ENCODE measurements at places on chromosomes 7 and 10.

GRCh38 chr7:40765639-40766038 is 630.8 kb downstream of the SUGCT start:
- no peak for DNase-seq

DNA sequence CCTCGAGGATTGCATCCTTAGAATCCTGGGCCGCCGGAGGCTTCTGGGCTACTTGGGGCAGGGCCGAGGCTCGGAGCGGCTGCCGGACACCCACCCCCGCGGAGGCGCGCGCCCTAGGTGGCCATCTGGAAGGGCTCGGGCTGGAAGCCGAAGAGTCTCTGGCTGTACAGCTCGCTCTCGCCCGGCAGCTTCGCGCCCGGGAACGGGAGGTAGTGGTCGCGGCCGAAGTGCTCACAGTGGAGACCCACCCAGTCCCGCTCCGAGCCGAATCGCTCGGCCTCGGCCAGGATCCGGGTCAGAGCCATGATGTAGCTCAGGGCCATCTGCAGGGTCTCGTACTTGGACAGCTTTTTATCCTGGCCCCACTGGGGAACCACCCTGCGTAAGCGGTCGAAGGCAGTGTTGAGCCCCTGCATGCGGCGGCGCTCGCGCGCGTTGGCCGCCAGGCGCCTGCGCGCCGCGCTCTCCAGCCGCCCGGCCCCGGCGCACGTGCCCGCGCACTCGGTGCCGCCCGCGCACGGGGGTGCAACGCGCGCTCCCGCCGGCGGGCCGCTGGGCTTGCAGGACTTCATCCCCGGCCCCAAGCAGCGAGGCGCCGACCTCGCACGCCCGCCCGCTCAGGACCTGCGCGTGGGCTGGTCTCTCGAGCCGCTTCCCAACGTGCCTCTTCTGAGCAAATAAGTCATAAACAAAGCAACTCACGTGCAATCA is 652 bp downstream of the ATOH7 start:
- no peak for DNase-seq

DNA sequence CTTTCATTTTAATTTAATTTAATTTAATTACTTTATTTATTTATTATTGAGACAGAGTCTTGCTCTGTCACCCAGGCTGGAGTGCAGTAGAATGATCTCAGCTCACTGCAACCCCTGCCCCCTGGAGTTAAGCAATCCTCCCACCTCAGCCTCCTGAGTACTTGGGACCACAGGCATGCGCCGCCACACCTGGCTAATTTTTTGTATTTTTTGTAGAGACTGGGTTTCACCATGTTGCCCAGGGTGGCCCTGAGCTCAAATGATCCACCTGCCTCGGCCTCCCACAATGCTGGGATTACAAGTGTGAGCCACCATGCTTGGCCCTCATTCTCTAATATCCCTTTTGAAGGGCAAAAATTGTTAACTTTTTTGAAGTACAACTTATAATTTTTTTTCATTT is 92.9 kb downstream of the XRCC2 start:
- DNase-seq: no peak

DNA sequence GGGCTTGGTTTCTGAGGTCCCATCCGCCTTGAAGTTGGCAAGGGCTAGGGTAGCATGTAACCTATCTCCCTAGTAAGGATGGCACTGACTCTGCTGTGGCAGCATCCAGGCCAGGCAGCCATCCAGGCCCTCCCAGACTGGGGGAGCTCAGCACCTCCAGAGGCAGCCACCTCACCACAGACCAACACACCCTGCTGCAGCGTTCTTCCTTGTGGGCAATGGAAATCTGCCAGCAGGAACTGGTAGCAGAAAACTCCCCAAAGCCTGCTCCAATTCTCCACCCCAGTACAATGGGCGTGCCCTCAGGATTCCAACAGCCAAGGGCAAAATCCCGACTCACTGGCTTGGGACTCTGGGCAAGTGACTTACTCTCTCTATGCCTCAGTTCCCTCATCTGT is 27.5 kb downstream of the DLG5 start:
- no peak for DNase-seq

DNA sequence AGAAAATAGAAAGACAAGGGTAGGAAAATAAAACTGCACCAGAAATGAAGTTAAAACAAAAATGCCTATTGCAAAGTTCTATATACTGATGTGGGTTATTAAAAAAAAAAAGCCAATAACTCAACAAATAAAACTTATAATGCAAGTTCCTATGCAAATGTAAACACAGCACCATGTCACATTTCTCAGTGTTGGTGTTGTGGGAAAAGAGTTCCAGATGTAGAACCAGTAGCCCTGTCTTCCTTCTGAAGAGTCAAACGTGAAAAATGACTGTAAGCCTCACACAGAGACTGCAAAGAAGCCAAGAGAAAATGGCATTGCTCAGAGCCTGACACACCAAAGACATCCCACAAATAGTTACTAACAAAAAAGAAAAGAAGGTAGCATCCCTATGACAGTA is 10.1 kb downstream of the PON2 start:
- DNase-seq: no peak

- DNase-seq: no peak
Observed at GRCh38 chr10:78464856-78465267, 431.2 kb downstream of the RPS24 start.

DNA sequence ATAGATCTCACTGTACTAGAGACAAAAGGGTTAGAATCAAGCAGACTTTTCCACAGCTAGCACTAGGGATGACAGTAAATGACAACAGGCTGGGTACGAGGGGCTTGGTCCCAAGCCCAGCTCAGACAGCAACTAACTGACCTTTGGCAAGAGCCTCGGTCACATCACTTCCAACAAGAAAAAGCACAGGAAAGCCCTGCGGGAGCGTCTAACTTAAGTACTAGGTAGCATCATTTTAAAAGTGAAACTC is 22.8 kb downstream of the CALML3 start:
- DNase-seq: no peak

DNA sequence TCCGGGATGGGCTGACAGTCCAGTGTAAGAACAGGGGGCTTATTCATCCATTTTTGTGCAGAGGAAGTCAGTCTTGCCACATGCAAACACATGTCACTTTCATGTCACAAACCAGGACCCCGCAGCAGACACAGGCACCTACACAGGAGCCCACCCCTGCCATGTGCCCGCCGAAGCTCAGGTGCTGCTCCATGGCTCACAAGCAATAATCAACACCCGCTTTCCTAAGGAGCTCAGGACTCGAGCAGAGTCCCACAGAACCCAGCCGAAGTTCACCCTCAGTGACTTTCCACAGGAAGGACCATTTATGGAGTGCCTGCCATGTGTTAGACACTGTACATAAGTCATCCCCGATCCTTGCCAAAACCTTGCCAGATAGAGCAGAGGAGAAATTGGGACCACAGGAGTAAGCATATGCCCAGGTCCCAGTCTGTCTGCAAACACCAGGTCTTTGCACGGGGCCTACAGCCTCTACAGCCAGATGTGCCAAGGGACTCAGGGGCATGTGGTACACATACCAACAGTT is 99.4 kb downstream of the EBF3 start:
- DNase-seq: no peak

GRCh38 chr7:111931016-111931517 is 275.1 kb downstream of the DOCK4 start:
- DNase-seq: no peak

- DNase-seq: no peak
Observed at GRCh38 chr10:100516847-100517246, 2.8 kb downstream of the SEC31B start.

- DNase-seq: no peak
Observed at GRCh38 chr7:79828866-79829265, 305.8 kb upstream of the GNAI1 start.
